ENCODE measurements at places on chromosomes 7 and 10.

- no peak for DNase-seq
Measured at GRCh38 chr7:91311839-91312238, 47.6 kb downstream of the FZD1 start.

DNA sequence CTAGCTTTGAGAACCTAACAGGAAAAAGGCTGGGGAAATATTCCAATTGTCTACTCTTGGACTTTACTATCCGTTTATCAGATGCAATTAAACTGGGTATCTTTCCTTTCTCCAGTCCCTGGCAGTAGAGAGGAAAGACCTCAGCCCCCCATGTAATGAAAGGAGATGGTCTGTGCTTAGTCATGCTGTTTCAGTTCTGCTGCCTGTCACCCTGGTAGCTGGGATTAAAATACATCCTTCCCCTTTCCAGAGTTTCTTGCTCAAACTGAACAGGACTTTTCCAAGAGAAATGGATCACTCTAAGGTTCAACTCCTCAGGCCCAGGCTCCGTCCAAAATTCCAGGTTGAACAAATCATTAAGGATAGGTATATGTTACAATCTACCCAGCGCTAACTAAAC lies 202.9 kb downstream of the PTEN start:
- DNase-seq: no peak

- DNase-seq: no peak
Measured at GRCh38 chr7:90698616-90699015, 102.5 kb downstream of the CDK14 start.

GRCh38 chr10:84244651-84245270 lies at the start of gene RGR:
RGR (plus strand) TSS chr10:84245053; CDS start chr10:84245091, 38 bp downstream.
- DNase-seq: no peak

GRCh38 chr10:3213208-3213607 lies 40.6 kb upstream of the PITRM1 start:
- no peak for DNase-seq
